ENCODE measurements at places on chromosomes 13 and 19.

DNA sequence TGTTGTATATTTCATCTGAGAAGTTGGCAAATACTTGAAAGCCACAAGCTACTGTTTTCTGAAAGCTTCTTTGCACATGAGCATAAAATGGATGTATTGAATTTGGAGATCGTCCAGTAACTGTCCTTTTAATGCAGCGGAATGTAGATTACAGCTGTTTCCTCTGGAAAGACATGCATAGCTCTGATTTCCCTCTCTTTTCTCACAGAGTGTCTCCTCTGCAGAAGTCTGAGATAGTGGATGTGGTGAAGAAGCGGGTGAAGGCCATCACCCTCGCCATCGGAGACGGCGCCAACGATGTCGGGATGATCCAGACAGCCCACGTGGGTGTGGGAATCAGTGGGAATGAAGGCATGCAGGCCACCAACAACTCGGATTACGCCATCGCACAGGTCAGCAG lies 283.0 kb downstream of the SHISA2 start:
- DNase-seq: no peak

DNA sequence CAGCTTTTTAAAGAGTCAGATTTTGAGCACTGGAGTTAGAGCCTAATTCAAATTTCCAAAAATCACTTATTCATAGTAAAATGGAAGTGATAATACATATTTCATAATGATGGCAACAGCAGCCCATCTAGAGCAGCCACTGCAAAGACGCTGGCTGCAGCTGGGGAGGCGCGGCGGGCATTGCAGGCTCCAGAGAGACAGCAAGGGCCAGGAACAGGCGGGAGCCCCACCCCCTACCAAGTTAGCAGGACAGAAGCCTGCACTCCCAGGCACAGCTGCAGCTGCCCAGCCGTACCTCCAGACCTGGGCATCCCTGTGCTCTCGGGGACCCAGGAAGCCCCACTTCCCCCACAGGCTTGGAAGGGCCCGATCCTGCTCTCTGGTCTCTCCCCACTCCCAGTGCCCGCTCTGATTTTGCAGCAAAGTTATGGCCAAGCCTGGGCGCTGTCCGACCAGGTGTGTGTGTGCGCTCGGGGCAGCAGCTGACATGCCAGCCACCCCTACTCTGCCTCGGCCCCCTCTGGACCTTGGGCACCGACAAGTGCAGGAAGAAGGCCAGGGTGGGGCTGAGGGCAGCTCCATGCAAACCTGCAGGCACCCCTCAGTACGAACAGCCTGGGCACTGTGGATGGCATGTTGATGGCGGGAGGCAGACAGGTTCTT lies 84.8 kb downstream of the SERP2 start:
- DNase-seq: no peak

GRCh38 chr13:45691251-45691650 lies 10.9 kb upstream of the CBY2 start:
- DNase-seq: no peak

DNA sequence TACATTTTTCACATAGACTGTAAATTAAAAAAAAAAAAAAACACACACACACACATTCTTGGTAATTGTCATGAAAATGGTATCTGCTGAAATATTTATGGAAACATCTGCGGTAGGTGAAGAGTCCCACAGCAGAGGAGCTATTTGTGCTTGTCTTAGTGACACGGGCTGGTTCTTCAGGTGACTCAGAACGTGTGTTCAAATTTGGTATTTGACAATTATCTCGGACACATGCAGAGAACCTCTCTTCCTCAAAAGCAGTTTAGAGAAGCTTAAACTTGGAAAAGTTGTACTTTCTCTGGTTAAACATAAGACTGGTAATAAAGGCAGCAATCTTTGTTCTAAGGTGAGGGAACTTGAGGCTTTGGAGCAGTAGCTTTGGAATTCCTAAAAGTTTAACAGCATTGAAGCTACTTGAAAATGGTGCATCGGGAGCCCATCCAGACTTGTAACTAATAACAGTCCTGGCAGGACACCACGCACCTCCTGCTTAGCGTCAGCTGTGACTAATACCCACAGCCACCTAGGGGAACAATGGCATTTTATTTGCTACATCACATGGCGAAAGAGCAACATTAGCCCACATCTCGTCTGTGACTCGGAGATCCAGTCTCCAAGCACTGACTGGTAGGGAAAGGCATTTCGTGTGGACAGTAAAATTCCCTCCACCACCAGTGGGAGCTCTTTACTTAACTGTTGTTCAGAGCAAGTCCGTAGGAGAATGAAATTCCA lies 1505.1 kb upstream of the SLC10A2 start:
- DNase-seq: no peak

- DNase-seq: no peak
Measured at GRCh38 chr19:32809754-32810153, 59.8 kb downstream of the SLC7A9 start.

- DNase-seq: no peak
Measured at GRCh38 chr19:49343123-49343522, 7.9 kb downstream of the CD37 start.

DNA sequence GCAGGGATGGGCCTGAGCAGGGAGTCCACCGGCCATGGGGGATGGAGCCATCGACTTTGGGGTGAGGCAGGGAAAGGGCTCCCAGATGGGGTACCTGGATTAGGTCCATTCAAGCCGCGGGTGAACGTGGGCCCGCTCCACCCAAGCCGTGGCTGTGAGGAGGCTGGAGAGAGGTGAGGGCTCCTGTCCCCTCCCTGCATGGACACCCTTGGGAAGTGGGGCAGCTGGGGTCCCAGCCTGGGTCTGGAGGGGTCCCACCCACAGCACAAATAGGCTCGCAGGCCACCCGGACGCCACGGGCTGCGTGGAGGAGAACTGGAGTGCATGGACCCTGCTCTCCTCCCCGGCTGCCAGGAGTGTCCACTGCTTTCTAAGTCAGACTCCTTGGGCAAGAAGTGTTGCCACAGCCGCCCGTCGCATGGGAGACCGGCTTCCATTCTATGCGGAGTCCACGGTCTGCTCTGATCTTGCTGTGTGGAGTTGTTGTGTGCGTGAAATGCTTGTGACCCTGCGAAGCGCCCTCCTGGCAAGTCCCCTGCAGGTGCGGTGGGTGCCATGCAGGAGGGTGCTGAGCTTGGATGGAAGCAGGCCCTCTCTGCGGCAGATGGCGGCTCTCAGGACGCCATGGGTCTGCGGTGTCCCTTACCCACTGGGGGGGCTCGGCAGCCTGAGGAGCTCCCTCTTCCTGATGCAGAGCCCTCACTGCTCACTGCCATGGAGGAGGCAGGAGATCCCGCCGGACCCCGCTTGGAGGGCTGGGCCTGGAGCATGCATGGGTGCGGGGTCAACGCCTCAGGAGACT lies 2.0 kb downstream of the DAZAP1 start:
- DNase-seq: no peak

DNA sequence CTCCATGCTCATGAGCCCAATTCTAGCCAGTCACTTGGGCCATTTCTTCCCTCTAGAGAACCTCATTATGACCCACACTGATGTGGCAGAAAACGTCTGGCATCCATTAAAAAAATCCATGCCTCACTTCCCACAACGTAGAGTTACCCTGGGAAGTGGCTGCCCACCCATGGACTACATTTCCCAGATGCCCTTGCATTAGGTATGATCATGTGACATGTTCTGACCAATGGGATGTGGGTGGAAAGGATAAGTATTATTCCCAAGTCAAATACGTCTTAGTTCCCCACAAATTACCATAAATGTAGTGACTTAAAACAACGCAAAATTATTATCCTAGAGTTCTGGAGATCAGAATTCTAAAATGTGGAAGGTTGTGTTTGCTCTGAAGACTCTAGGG lies 47.9 kb upstream of the ZNRF4 start:
- DNase-seq: no peak

GRCh38 chr13:34721631-34722595 lies 220.2 kb upstream of the NBEA start:
- DNase-seq: no peak

- DNase-seq: peak; percentile 15
Measured at GRCh38 chr19:4399812-4400134, 574 bp downstream of the SH3GL1 start.

GRCh38 chr13:48414501-48414900 lies 1.6 kb upstream of the LPAR6 start:
- DNase-seq: no peak

- no peak for DNase-seq
Measured at GRCh38 chr13:98652721-98653462, 76.0 kb upstream of the STK24 start.

- no peak for DNase-seq
Measured at GRCh38 chr19:18437491-18438330, at the start of gene ISYNA1. Gene ISYNA1, minus strand, starts transcription at chr19:18438133. Its CDS starts 154 bp downstream, at chr19:18437979.

DNA sequence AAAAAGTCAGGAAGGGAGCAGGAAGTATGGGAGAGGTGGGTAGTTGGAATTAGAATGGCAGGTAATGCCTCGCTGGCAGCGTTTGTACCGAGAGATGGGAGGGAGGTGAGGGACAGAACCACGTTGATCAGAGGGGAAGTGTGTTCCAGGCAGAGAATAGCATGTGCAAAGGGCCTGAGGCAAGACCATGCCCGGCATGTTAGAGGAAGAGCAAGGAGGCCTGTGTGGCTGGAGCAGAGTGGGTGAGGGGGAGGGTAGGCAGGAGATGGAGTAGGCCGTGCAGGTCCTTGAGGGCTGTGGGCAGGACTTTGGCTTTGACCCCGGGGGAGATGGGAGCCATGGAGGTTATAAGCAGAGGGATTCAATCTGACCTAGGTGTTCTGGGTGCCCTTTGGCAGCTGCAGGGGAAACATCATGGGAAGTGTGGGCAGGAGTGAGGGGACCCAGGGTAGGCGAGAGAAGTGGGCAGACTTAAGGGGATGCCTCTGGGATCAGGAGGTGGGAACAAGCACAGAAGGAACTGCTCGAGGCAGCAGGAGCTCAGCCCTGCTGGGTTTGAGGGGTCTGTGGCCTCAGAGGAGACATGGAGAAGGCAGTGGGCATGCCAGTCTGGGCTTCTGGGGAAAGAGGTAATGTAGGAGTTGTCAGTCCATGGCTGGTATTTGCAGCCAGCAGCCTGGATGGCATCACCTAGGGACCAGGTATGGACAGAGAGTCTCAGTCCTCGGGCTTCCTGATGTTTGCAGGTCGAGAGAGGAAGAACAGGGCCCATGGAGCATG lies 48.8 kb downstream of the CD320 start:
- no peak for DNase-seq

- no peak for DNase-seq
Measured at GRCh38 chr13:114063545-114064449, 68.6 kb downstream of the RASA3 start.

DNA sequence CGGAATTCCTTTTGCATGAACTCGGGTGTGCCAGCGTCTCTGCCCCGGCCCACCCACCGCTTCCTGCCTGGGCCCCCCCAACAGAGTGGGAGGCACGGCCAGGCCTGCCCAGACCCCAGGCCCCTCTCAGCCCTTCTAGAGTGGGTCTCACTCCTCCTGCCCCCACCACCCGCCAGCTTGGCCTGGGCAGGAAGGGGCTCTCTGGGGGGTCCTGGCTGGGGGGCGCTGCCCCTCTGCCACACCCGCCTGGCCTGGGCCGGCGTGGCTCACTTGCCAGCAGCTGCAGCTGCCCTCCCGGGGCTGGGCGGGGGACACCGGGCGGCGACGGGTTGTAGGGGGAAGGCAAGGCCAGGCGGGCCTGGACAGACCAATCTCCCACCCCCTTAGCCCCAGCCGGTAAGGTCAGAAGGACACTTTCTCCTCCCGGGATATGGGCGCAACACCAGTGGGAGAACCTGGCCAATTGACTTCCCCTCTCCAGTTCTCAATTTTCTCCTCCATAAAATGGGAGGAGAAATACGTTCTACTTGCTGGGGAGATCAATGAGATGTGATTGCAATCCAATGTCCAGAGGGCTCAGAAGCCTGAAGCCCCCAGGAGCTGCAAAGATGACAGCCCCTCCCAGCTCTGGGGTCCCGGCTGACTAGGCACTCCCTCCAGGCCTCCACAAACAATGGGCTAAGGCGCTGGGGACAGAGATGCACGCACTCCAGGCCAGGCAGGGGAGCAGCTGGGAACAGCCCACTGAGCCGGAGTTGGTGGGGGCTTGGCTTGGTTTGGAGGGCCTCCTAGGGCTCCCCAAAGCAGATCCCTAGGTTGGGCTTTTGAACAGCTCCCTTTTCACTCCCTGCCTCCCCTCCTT lies 2.4 kb downstream of the CRLF1 start:
- no peak for DNase-seq

DNA sequence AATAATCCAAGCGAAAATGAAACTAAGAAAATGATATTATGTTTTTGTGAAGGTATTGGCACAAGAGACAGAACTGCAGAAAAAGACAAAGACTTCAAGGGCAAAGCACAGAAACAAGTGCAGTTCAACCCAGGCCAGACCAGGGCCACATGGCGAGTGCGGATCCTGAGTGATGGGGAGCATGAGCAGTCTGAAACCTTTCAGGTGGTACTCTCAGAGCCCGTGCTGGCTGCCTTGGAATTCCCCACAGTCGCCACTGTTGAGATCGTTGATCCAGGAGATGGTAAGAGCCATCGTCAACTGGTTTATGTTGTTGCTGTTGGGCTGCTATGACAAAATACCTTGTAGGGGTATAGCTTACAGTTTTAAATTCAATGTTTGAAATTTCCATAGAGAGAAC lies 82.6 kb downstream of the FREM2 start:
- no peak for DNase-seq

- DNase-seq: no peak
Measured at GRCh38 chr13:75362026-75362425, 119.9 kb downstream of the TBC1D4 start.

GRCh38 chr19:7916103-7916954 lies 1.7 kb downstream of the TGFBR3L start:
- peak; percentile 54 for DNase-seq

DNA sequence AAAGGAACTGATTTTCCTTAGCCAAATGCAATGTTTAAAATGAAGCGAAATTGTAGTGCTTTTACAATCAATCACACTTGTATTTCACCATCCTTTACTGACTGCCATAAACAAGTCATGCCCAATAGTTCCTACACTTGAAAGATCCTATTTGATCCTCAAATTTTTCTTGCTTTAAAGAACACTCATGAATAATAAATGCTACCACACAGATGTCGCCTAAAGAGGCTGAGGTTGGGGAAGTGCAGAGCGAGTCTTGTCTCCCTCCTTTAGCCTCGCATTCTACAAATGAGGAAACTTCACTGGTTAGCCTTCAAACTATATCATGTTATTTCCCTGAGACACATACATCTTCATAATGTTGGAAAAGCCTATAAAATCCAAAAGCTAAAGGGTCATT lies 18.7 kb upstream of the AMER2 start:
- DNase-seq: no peak

GRCh38 chr19:12669270-12670158 lies 2.9 kb downstream of the WDR83 start:
- DNase-seq: peak; percentile 58

GRCh38 chr19:395467-395866 lies 13.5 kb downstream of the C2CD4C start:
- DNase-seq: no peak

- no peak for DNase-seq
Measured at GRCh38 chr19:51810223-51810622, 15.3 kb downstream of the FPR3 start.

- no peak for DNase-seq
Measured at GRCh38 chr13:48908381-48909055, 67.2 kb upstream of the FNDC3A start.

GRCh38 chr19:51726049-51726448 lies 2.3 kb upstream of the HAS1 start:
- DNase-seq: no peak
